NCI-H510A treated with DMSO at 0.1 percent for 48 hours (cell line): ENCODE measurements at places on chromosomes 3 and 15.
A peak's percentile ranks its signal among the peaks of the same experiment; 100 is the strongest.

DNA sequence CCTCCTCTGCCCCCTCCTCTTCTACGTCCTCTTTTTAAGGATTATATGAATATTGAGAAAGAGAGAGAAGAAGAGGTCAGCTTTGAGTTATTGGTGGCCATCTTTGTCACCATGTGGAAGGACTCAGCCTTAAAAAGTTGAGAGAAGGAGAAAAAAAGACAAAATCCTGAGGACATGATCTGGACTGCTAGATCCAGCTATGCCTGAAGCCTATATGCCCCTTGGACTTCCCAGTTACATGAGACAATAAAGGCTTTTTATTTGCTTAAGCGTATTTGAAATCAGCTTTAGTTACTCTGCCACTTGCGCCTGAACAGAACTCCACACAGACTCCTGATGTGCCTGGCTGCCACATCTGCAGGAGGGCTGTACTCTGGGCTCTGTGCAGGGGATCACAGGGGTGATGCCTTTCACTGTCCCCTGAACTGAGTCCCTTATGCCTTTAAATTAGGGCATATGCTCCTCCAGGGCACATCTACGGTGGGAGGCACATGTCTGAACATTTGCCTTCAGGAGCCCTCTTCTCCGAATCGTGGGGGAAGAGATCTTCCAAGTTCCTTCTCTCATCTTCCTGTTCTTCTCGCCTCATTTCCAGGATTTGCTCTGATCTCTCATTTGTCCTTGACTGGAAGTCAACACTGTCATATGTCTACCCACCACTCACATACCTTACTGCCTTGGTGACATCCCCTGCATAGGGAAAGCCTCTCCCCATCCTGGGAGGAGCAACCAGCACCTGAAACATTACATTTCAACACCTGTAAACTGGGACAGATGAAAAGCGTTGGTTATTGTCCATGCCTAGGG is 14.0 kb upstream of the PLA2G4E start:
- no peak for DNase-seq

- no peak for DNase-seq
Measured at GRCh38 chr15:95469496-95470000, 861.0 kb upstream of the NR2F2 start.

- no peak for DNase-seq
Measured at GRCh38 chr3:130425484-130425883, 80.0 kb downstream of the COL6A5 start.

DNA sequence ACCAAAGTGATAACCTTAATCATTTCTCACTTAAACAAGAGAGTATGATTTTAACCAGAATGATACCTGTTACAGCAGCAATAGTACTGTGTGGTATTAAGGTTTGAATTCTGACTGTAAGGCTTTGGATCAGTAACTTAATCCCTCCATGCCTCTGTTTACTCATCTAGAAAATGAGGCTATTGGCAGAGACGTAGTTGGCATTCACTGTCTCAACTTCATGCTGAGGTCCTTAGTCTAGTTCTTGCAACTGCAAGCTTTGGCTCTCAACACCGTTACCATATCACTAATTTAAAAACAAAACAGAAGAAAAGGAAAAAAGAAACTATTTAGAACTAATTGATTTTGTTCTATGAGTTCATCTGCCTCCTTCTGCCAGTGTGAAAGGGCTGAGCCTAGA is 875.4 kb downstream of the MCTP2 start:
- no peak for DNase-seq

DNA sequence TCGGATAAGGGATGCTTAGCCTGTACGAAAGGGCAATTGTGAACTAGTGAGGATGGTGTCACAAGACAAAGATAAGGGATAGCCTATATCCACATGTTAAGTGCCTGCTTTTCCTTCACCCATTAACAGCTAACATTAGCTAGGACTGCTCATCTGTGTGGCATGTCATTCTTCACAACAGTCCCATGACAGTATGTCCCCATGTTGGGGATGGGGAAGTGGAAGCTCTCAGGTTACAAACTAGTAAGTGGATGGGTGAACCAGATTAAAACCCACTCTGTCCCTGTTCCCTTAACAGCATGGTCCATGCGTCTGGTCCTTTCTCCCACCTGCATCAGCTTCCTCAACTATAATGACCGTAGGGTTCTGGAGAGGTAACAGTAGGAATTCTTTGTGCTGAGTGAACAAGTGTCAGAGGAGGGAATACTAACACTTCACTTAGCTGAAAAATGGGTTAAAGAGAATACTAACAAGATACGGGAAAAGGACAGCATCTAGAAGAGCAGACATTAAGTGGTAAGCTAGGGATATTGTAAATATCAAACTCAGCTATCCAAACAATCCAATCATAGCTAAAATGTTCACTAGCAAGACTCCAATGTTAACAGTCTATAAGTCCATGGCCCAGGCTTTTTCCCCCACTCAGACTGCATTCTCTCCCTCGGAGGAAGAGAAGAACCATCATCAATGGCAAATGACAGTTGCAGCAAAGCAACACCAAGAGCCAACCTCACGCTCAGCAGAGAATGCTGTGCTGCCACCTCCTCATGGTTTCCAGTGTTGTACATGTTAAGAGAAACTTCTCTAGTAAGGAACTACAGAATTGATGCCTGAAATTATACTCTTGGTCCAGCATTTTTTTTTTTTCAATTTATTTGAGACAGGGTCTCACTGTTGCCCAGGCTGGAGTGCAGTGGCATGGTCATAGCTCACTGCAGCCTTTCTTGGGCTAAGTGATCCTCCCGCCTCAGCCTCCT is 5.0 kb downstream of the RPLP1 start:
- no peak for DNase-seq

DNA sequence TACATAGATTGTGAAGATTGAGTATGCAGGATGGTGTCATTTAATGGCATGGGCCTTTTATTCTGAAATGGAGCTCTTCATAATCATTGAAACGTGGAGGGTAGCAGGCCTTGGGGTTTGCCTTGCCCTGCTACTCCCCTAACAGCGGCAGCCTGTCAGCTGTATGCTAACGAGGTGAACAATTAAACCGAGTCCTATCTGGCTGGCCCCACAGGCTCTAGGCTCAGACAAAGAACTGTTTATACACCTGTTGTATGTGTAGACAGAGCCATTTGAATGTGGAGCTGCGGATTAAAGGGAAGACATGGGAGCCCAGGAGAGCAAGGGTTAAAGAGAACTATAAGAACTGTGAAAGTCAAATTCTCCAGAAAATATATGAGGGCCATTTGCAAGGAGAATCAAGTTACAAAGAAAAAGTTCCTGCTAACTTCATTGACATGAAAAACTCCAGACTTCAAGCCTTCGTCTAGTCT is 116.7 kb upstream of the CGNL1 start:
- DNase-seq, result peak; percentile 100

DNA sequence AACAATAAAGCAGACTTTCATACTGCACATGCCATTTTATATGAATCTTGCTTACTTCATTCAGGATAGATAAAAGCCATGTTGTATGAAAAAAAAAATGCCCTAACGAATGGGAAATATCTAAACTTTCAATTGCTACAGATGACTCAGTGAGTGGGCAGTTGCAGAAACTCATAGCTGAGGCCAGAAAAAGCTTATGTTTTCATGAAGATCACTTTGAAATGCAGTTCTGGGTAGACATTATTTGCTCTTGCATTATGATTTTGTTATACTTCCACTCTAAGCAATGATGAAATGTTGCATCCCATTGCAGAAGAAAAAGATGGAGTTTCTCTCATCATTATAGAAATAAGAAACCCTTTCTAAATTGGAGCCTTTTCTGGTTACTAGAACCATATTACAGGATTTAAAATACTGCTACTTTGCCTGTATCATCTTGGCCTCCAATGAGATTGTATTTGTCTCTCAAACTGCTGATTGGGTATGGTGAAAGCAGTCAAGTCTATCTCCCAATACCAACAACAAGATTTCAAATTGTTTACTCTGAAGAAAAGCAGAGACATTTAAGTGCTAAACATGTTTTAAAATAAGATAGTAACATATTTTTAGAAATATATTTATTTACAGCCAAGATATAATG is 17.0 kb downstream of the PEAK1 start:
- no peak for DNase-seq

GRCh38 chr3:170531657-170532335 is 54.1 kb downstream of the SLC7A14 start:
- DNase-seq, result no peak

DNA sequence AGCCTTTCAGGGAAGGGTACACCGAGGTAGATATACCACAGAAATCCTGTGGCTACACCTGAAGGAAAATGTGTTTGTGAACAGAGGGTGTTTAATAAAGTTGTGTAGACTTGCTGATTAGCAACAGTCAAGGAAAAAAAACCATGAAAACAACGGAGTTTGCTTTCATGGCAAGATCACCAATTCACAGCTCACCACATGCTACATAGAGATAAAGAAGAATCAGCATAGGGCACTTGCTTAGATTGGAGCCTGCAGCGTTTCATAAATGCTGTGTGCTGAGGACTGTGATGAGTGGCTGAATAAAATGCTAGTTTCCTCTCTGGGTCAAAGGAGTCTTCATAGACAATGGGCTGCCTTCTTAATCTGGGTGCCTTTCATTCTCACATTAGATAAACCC is 257.6 kb downstream of the SLC9A9 start:
- no peak for DNase-seq

GRCh38 chr3:31942446-31942845 is 38.6 kb downstream of the OSBPL10 start:
- DNase-seq, result no peak

DNA sequence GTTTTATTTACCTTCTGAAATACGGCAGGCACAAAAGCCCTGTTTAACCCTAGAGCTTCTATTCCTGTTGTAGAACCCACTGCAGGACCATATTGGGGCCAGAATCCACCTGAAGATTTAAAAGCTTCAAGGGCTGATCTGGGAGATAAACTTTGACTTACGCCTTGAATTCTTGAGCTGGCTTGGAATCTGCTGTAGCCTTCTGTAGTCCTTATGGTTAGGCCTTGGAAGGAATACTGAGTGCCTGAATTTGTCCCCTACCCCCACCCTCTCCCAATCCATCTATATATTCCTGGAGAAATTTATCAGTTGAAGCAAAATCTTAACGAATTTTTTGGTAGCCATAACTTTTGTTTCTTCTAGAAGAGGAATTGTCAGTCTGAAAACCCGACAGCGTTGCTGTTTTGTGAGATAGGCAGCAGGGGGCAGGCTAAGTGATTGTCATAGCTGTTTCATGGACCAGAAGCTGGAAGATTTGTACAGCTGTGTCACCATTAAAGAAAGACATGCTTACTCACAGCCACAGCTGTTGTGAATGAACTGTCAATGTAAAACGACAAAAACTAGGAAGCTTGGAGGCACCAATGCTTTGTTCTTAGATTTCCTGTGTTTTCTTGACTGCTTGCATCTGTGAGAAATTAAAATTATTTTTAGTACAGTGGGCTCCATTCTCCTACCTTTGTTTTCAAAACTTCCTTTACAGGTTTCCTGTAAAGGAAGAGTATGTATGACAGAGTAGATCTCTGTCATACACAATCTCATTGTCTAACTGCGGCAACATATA is 12.8 kb downstream of the LXN start:
- peak; percentile 43 for DNase-seq

GRCh38 chr15:32746116-32746857 is 28.5 kb downstream of the GREM1 start:
- DNase-seq, result no peak

DNA sequence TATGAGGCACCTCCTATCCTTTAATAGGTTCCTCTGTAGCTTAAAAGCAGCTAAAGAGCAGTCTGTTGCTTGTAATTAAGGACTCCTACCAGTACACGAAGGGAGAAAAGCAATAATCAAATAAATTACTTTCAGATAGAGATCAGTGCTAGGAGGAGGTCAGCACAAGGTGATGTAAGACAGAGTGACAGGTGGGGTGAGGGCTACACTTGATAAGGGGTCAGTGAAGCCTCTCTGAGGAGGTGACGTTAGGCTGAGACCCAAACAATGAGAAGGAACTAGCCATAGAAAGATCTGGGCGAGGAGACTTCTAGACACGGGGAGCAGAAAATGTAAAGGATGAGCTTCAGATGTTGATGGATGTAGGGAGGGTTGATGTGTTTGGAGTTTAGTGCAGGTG is 57.7 kb upstream of the BLM start:
- no peak for DNase-seq

GRCh38 chr3:144816323-144816722 is 844.7 kb downstream of the DIPK2A start:
- no peak for DNase-seq

DNA sequence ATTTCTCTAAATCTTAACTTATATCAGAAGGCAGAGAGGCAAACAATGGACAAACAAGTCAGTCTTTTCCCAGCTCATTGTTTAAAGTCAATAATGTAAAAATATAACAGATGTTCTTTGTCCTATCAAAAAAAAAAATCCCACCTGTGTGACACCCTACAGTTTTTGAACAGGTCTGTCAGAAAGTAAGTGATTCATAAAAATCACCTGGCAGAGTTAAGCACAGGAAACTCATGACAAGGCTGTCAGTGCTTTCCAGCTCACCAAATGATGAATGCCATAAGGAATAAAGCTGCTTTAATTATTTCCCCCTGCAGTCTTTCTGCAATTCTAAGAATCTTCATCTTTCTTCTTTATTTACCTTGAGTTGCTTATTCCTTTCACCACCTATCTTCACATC is 30.3 kb downstream of the ROBO1 start:
- DNase-seq, result no peak

GRCh38 chr3:69646287-69647067 is 92.8 kb upstream of the MITF start:
- no peak for DNase-seq

DNA sequence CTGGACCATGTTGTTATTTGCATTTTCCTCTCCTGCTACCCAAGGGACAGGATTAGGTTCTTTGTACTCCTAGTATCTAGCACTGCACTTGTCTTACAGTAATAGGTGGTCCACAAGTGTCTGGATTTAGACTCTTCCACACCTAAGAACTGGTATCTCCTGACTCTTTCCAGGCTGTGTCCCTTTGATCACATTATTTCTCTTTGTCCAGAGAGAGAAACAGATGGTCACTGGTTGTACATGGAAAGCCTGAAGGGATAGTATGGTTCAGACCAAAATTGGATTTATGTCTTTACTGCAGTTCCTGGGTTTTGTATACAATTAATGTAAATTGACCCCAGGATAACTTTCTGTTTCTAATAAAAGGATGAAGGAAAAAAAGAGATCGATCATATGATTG is 64.0 kb downstream of the PDE8A start:
- DNase-seq, result no peak

DNA sequence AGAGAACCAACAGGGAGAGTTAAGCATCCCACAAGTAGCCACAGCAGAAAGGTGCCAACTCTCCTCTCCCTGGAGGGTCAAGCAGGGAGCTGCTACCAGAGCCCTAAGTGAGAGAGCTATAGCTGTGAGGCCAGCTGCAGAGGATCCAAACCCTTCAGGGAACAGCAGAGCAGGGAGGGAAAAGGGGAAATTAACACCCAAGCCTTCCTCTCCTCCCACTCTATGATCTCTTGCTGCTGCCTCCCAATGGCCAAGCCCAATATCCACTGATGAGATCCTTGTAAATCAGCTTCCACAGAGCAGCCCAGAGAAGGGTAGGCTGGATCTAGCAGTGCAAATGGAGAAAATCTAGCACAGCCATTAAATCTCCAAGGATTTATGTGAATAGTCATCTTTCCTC is 68.2 kb upstream of the THBS1 start:
- no peak for DNase-seq

- DNase-seq, result no peak
Measured at GRCh38 chr3:126083511-126083912, 412 bp downstream of the SLC41A3 start.

GRCh38 chr3:72655723-72656122 is 192.5 kb downstream of the SHQ1 start:
- no peak for DNase-seq
